ENCODE measurements at places on chromosomes 5 and 9.

DNA sequence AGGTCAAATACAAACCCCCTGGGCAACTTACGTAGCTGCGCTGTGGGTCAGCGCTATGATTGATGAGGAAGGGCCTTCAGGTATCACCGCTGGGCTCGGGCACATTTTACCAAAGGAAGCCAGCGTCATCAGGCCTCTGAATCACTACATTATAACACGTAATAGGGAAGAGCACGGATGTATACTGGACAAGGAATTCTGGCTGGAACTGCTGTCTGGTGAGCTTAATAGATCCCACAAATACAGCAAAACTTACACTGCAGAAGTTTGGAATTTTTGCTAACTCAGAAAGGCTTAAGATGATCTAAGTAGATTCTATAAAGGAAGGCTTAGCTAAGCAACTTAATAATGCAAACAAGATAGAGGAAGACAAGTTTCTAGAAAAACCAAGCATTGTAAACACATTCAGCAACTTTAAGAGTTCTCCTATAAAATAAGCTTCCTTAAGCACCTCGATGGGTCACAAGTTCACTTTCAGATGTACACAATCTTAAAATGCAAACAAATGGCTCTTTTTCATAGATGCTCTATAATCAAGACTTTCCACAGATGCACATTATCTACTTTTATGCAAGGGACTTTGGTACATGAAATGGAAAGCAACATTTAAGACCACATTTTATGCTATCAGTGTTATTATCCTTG, 360.1 kb upstream of the PANK3 start:
- DNase-seq = no peak

GRCh38 chr5:1729641-1730486, 69.8 kb downstream of the MRPL36 start:
- no peak for DNase-seq

GRCh38 chr5:124909734-124910133, 163.3 kb upstream of the ZNF608 start:
- no peak for DNase-seq

DNA sequence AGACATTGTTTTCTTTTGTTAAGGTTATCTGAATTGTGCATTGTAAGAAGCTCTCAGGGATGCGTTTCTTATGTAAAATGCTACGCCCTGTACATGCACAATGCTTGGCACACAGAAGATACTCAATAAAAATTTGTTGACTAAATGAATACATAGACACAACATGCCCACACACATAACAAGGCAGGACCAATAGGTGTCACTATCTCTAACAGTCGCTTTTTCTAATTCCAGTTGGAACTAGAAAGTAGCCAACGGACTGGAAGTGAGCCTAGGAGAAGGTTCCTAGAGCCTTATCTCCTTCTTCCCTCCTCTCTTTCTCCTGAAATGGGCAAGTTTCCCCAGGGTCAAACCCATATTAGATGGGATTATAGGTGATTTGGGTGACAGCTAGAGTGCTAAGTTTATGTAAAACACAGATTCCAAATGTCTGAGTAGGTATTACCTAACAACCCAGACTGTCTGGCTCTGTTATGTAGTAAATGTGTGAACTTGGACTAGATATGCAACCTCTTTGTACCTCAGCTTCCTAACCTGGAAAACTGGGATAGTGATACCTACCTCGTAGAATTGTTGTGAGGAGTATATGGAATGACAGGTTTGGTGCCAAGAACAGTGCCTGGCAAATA, 603.0 kb downstream of the RAB3C start:
- no peak for DNase-seq

GRCh38 chr9:115164511-115164974, 46.6 kb upstream of the TNC start:
- no peak for DNase-seq

DNA sequence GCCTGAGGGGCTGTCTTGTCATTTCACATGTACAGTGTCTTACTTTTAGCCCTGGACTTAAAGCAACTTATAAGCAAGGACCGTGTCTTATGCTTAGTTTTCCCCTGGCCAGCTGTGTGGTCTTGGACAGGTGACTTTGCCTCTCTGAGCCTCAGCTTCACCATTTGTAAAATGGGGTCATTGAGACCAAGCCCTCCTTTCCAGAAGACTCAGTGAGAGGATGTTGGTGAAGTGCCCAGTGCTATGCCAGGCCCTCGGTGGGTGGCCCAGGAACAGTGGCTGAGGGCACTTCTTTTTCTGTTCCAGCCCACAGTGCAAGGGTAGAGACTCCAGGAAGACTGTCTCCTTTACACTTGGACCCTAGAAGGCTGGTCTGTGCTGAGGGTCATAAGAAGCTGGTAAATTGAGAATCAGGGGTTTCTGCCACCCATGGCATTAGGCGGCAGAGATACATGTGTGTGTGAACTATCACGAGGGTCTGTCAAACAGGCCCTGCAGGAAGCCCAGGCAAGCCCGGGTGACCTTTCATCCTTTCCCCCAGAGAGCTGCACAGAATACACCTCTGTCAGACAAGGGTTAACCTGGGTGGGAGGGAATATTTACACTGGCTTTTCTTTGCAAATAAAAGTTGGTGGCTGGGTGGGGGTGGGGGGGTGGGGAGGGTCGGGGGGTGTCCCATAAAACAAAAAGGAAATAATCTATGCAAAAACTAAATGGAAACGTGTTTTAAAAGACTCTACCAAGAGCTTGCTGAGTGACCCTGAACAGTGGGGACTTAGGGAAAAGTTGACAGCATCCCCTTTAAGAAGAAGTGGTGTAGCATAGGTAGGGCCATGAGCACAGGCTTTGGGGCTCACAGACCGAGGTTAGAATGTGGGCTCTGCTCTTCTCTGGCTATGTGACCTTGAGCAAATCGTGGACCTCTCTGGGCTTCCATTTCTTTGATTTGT, 20.4 kb upstream of the KIF12 start:
- DNase-seq = no peak

DNA sequence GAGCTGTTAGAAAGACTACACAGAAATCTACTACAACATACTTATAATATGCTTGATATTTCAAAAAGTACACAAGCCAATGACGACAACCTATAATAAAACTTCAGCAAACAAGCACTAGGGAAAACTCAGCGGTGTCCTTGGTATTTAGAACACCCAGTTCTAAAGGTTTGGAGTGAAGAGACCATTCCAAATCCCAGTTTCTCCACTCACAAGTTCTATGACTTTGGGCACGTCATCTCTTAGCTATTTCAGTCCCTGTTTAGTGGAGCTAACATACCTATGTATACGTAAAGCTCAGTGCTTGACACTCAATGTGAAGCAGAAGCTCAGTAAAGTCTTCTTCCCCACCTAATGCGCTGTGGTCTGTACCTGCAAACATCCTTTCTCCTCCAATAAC, 52.8 kb downstream of the MLLT3 start:
- no peak for DNase-seq

DNA sequence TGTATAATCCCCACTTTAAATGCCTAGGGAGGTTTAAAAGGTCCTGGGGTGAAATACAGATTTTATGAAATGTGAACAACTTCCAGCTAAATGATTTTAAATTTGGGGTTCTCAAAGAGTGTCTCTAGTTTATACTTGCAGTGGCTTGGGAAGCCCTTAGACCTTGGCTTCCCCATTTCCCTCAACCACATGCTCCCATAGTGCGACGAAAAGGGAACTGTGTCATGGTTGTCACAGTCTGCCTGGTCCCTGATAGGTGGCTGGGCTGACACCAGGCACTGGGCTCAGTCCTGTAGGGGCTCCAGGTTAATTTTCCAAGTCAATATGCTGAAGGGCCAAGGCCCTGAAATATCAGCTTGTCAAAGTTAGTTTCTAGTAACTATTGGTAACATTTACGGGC, 10.4 kb upstream of the CXCL14 start:
- DNase-seq = no peak

GRCh38 chr9:79408200-79408599, 163.6 kb upstream of the TLE4 start:
- DNase-seq = no peak

GRCh38 chr9:105883847-105884246, 189.5 kb downstream of the TMEM38B start:
- DNase-seq = no peak

DNA sequence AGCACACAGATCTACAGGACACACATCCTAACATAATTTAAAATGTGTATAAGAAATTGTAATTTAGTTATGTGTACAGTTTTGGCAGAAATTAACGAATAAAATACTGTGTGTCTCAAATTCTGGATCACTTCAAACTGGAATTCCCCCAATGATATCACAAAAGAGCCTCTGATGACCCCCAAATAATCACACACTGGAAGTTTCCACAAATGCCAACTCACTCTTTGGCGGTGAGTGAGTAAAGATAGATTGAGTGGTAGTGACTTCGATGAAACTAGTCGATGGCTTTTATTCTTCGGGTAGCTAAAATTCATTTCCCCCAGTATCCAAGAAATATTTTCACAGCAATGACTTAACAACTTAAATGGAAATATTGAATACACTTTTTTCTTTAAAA, 2.2 kb downstream of the ZNF366 start:
- no peak for DNase-seq

DNA sequence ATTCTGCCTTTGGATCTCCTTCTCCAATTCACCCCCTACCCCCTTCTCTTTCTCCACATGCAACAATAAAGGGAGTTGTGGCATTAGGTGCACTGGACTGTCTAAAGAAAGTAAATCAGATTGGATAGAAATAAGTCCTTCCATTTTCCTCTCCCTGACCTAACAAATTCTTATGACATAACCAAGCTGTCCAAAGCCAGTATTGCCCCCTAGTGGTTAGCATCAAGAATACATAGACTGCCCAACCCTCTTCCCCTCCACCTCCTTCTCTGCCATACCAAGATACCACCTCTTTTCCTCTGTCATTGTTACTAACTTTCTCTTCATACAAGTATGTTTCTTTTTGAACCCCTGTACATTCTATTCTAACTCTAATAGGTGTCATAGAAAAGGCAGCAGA, 45.7 kb downstream of the PPARGC1B start:
- no peak for DNase-seq

DNA sequence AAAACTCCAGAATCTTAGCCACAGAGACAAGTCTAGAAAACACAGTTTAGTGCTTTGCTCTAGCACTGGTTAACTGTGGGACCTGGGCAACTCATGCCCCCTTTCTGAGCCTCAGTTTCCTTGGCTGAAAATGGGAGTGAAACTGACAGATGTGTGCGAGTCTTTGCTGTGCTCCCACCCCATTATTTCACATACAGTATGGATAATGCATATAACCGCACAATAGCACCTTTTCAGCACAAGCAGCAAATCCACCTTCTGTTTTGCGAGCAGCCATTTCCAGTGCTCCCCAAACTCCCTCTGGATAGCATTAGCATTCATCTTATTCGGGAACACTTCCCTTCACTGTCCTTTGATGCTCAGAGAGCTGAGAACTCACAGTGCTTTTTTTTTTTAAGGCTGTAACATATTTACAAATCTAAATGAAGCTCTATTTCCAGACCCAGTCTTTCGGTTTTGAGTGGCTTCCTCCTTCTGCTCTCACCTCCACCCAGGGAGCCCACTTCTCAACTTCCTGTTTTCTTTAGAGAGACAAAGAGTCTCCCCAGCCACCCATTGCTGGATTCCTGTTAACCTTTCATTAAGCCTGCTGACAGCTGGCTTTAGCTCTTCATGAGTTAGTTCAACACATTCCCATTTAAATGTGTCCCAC, 49.2 kb downstream of the TIMD4 start:
- peak; percentile 25 for DNase-seq

DNA sequence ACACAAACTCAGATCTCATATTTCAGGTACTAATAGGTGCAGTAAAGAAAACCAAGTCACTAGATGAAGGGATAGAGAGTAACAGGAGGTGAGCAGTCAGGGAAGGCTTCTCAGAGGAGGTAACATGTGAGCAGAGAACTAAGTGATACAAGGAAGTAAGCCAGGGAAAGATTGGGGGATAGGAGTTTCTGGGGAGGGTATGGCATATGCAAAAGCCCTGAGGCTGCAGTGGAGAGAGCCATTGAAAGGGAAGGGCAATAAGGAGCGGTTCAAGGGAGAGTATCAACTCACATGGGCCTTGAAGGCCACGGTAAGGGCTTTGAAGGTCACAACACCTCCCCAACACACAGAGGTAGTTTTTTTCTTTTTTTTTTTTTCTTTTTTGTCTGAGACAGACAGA, 6.9 kb downstream of the OLFML2A start:
- DNase-seq = no peak

- no peak for DNase-seq
Measured at GRCh38 chr9:33414889-33415500, 12.6 kb upstream of the AQP7 start.

GRCh38 chr5:76595755-76596481, 27.3 kb downstream of the F2RL2 start:
- DNase-seq = no peak

DNA sequence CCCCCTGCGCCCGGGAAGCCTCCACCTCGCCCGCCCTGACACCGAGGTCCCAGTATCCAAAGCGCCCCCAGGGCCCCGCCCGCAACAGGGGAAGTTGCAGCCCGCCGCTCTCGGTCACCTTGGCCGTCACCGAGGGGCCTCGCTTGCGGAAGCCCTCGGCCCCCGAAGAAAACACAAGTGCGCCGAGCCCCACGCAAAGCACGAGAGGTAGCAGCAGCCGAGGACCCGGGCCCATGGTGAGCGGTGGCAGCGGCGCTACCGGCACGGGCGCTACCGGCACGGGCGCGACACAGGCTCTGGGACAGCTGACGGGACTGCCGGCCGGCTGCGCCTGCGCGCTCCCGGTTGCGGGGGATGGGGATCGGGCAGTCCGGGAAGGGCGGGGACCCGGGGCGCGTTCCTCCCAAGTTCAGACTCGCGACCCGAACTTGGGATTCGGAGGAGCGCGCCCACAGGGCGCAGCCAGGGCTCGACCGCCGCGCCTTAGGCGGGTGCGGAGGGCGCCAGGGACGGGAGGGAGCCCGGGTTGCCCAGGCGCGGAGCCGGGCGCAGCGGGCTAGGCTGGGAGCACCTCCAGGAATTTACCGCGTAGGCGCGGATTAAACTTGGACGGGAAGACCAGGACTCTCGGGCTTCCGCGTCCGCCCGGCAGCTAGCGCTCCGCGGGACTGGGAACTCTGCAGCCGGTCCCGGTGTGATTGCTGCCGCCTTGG, at the start of gene PPIC:
PPIC (minus strand) TSS at position 335 of the 713 bp plus-strand sequence; CDS start at position 235, 100 bp downstream.
- peak; percentile 24 for DNase-seq

GRCh38 chr5:9356351-9356825, 189.5 kb downstream of the SEMA5A start:
- DNase-seq = no peak

- DNase-seq = peak; percentile 9
Measured at GRCh38 chr9:32906213-32906612, 95.2 kb downstream of the APTX start.

DNA sequence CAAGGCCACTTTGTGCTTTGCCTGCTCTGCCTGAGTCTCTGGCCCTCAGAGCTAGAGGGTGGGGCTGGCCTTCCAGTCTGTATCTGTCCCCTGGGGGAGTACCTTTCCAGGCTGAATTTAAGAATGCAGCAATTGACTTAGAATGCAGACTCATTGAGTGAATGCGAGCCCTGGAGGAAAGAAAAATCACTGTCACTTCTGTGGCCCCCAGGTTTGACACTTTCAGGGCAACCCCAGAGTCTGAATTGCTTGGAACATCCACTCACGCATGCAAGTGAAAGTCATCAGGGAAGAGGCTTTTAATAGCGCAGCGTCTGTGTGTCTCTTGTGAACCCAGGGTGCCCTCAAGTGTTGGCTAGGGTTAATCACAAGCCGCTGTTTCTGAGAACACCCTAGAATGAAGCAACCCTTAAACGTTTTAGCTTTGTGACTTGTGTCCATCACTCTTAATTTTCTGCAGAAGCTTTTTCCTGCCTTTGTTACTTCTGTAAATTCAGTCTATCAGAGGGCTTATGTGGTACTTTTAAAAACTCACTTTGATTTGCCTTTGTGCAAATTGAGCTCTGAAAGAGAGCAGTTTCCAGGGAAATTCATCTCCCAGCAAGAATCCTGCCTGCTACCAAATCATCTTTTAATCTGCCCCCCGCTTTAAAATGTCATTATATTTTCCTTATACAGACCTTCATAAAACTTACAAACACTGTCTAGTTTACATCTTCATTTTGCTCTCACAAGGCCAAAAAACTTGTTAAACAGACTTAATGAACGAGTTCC, 146.8 kb upstream of the IQGAP2 start:
- peak; percentile 44 for DNase-seq
